Mesenchymal stem cell (in vitro differentiated cells and primary cell): ENCODE measurements at places on chromosomes 2 and 18.

- no peaks in the 10 kb centered on the region for H3K36me3 ChIP-seq
- H3K27ac ChIP-seq = no peak overlapping the region
- no peak for DNase-seq
- H3K4me3 ChIP-seq = no peak overlapping the region
- H3K27me3 ChIP-seq = no peaks in the 10 kb centered on the region
These were observed 69.9 kb upstream of the CTLA4 start for GRCh38 chr2:203797712-203798111.

DNA sequence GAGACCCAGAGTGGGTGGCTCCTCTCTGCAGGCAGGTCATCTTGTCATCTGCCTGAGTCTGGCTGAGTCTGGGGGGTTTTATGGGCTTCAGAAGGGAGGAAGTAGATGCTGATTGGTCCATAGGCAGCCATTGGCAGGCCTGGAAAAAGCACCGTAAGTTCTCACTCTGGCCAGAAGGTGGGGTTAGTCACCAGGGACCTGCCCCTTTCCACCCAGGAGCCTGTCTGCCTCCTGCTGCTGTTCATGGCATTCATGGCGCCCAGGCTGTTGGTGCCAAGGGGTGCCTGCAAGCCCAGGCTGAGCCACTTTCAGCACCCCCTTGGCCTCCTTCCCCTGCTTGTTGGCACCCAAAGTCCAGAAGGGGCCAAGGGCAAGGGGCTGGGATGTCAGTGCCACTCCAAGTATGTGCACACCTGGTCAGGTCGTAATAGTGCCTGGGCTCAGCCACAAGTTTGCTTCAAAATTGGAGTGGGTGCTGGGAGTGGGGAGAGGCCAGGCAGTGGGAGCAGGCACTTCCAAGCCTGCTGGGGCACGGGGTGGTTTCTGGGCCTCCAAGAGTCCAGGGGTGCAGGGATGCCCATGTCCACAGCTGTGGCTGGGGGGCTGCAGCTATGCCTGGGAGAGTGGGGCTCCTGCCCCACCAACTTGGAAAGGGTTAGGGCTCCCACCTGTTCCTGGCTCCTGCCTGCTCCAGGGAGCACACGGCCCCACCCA lies 178.1 kb downstream of the FAM210A start:
- DNase-seq = no peak
- no peak overlapping the region for H3K27ac ChIP-seq
- H3K27me3 ChIP-seq = peaks cover 4% of the 10 kb centered on the region
- H3K36me3 ChIP-seq = no peaks in the 10 kb centered on the region
- no peak overlapping the region for H3K4me3 ChIP-seq

- peaks cover 26% of the 10 kb centered on the region for H3K4me1 ChIP-seq
- H3K27me3 ChIP-seq = peaks cover 3% of the 10 kb centered on the region
- H3K36me3 ChIP-seq = no peaks in the 10 kb centered on the region
- DNase-seq = no peak
These were observed 316.1 kb upstream of the MYT1L start for GRCh38 chr2:2647141-2647541.

- H3K27me3 ChIP-seq = no peaks in the 10 kb centered on the region
- no peak overlapping the region for H3K4me3 ChIP-seq
- DNase-seq = peak; percentile 90
- H3K36me3 ChIP-seq = no peaks in the 10 kb centered on the region
- peaks cover 2% of the 10 kb centered on the region for H3K4me1 ChIP-seq
These were observed 111.9 kb upstream of the MAPRE2 start for GRCh38 chr18:34929336-34929780.

- H3K4me3 ChIP-seq = no peak overlapping the region
- no peak for DNase-seq
- no peaks in the 10 kb centered on the region for H3K36me3 ChIP-seq
- H3K4me1 ChIP-seq = peaks cover 19% of the 10 kb centered on the region
These were observed 74.7 kb downstream of the COPS8 start for GRCh38 chr2:237160271-237160919.

DNA sequence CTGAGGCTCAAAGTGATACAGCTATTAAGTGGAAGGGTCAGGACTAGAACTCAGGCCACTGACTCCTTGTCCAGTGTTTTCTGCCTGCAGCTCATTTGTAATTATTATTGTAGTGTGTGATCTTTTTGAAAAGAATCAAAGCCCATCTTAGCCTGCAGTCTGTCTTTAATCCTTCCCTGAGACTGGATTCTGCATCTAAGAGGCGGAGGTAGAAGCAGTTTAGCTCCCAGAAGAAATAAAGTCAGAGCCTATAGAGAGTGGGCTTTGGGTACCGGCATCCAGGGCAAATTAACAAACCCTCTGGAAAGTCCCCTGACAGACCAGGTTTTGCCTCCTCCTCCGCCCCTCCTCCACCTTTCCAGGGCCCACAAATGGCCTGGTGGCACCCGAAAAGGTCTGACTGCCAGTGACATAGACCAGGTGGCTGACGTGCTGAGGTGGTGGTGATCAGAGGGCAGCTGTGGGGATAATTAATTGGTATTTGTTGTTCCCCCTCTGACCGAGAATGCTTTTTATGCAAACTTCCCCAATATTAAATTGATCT lies 2.2 kb upstream of the RAX start:
- H3K36me3 ChIP-seq = no peaks in the 10 kb centered on the region
- H3K4me1 ChIP-seq = peaks cover 14% of the 10 kb centered on the region
- peaks cover 87% of the 10 kb centered on the region for H3K27me3 ChIP-seq
- no peak overlapping the region for H3K4me3 ChIP-seq

DNA sequence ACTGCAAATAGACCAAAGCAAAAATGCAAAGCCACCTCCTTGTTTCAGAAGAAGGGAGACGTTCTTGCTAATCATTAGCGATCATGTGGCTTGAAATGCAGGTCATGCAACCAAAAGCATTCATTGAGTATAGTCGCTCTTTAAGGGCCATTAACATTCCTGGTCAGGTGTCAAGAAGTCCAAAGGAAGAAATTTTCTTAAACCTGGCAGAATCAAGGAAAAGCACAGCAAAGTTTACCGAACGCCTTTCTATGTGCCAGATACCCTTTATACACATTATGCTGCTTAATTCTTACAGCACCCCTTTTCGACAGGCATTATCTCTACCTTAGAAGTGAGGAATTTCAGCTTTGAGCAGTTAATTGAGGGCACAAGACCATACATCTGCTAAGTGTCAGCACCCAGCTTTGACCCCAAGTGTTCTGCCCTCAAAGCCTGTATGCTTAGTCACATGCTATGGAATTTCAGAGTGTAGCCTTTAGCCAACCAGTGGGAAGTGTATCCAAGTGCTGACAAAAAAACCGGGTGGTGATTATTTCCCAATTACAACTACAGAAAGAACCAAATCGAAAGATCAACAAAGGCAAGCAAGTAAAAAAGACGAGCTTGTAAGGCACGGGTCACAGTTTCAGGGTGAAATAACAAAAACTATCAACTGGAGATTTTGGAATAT lies 70.8 kb downstream of the EPHA4 start:
- H3K27ac ChIP-seq = peak overlapping the region; percentile 59
- no peaks in the 10 kb centered on the region for H3K27me3 ChIP-seq
- peaks cover 9% of the 10 kb centered on the region for H3K36me3 ChIP-seq
- H3K4me3 ChIP-seq = peak overlapping the region; percentile 70
- H3K4me1 ChIP-seq = peaks cover 8% of the 10 kb centered on the region

DNA sequence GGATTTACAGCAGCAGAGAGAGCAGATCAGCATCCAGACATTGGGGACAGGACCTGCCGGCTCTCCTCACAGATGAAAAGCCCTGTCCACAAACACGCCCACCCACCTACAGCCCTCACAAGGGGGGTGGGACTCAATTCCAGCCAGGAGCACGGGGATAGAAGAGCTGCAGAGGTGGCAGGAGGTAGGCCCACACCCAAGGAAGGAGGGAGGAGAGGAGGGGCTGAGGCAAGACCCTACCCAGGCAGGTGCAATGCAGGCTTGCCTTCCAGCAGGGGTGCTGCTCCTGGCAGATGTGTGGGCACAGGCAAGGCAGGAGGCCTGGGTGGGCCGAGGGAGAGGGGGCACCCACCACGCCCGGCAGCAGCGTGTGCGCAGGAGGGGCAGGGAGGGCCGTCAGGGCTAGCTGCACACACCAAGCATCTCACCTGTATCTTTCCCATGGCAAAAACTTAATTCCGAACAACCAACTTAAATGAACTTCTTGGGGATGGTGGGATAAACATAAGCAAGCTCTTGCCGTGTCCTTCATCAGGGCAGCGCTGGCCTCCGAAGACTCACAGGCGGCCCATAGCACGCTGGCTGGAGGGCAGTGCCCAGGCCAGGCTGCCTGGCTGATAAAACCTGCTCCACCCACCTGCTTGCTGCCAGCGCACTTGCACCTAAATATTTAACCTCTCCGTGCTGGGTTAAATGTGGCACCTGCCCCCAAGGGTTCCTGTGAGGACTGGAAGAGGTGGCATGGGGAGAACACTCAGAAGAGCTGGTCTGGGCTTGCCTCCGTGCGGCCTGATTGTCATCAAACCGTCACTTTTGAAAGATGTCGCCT lies 219.5 kb downstream of the HDAC4 start:
- H3K4me3 ChIP-seq = no peak overlapping the region
- no peaks in the 10 kb centered on the region for H3K27me3 ChIP-seq
- H3K4me1 ChIP-seq = peaks cover 5% of the 10 kb centered on the region
- H3K27ac ChIP-seq = no peak overlapping the region
- H3K36me3 ChIP-seq = peaks cover 11% of the 10 kb centered on the region

GRCh38 chr2:27263287-27264252 lies 723 bp upstream of the SLC30A3 start:
- peak overlapping the region; percentile 58 for H3K4me3 ChIP-seq
- H3K27me3 ChIP-seq = peaks cover 87% of the 10 kb centered on the region
- DNase-seq = no peak

GRCh38 chr2:66984864-66985263 lies 412.3 kb upstream of the ETAA1 start:
- no peak for DNase-seq
- no peaks in the 10 kb centered on the region for H3K36me3 ChIP-seq
- H3K27ac ChIP-seq = no peak overlapping the region
- no peaks in the 10 kb centered on the region for H3K4me1 ChIP-seq
- H3K27me3 ChIP-seq = no peaks in the 10 kb centered on the region

DNA sequence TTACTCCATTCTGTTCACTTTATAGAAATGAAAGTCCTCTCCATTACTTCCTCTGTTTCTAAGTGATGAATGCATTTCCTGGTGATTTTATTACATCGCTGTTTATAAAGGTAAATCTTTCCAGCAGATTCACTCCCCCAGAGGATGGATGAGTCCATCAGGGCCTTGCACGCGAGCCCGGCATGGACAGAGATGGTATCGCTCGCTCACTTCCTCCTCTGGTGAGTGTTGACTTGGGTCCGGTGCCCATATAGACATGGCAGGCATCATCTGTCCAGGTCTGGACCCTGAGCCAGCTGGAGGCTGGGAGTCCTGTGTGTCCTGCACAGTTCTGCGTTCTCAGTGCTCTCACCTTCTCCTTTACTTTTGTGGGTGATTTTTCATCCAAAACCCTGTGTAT lies 733.6 kb upstream of the SALL3 start:
- no peak overlapping the region for H3K4me3 ChIP-seq
- DNase-seq = no peak
- H3K27ac ChIP-seq = no peak overlapping the region

- H3K27ac ChIP-seq = no peak overlapping the region
- H3K4me3 ChIP-seq = no peak overlapping the region
- no peaks in the 10 kb centered on the region for H3K36me3 ChIP-seq
- no peaks in the 10 kb centered on the region for H3K27me3 ChIP-seq
- no peaks in the 10 kb centered on the region for H3K4me1 ChIP-seq
- no peak for DNase-seq
These were observed 361.9 kb downstream of the CYRIA start for GRCh38 chr2:16303761-16304160.

DNA sequence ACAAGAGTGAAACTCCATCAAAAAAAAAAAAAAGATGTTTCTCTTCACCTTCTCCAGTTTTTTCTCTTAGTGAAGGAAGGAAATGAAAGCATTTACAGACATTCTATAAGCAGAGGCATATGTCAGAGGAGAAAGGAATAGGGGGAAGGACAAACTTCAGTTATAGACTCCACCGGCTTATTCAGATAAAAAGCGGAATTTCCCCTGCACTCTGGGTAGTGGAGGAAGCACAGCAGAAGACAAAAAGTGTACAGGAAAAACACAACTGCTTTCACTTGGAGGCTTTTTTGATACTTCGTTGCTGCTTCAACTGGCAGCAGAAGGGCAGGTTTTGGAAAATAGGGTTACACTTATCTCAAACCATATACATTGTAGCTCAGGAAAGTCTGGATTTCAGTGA lies 3.2 kb upstream of the MGAT4A start:
- peaks cover 11% of the 10 kb centered on the region for H3K4me1 ChIP-seq
- H3K27me3 ChIP-seq = peaks cover 47% of the 10 kb centered on the region
- no peak overlapping the region for H3K27ac ChIP-seq
- H3K4me3 ChIP-seq = no peak overlapping the region

GRCh38 chr2:233756429-233757081 lies 3.5 kb upstream of the UGT1A1 start:
- H3K4me1 ChIP-seq = no peaks in the 10 kb centered on the region
- no peak overlapping the region for H3K27ac ChIP-seq
- no peaks in the 10 kb centered on the region for H3K36me3 ChIP-seq
- H3K4me3 ChIP-seq = no peak overlapping the region
- no peak for DNase-seq
